Cardiac muscle cell (in vitro differentiated cells and primary cell): ENCODE measurements at places on chromosomes 11 and 22.

DNA sequence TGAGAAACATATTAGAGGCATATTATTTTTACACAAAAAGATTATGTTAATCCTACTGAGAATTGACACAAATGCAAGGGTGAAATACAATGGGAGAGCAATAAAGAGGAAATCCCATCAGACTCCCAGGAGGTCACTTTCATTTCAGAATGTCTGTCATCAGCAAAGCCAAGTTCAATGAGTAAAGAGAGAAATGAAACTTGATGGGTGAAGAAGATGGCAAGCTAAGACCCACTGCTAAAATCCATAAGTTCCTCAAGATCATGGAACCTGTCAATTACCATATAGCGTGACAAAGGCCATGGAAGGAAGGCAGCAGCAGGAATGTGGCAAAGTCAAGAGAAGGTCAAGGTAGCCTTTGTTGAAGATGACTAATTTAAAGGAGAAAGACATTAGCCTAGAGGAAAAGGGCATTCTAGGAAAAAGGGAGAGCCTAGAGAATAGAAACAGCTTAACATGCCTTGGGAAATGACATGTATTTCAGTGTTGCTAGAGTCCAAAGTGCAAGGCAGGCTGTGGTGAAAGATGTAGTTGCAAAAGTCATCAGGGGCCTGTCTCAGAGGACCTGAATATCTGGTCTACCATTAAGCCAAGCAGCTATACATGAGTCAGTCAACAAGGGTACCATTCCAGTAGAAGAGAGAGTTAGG is 43.1 kb downstream of the FAM168A start:
- no peak for DNase-seq

DNA sequence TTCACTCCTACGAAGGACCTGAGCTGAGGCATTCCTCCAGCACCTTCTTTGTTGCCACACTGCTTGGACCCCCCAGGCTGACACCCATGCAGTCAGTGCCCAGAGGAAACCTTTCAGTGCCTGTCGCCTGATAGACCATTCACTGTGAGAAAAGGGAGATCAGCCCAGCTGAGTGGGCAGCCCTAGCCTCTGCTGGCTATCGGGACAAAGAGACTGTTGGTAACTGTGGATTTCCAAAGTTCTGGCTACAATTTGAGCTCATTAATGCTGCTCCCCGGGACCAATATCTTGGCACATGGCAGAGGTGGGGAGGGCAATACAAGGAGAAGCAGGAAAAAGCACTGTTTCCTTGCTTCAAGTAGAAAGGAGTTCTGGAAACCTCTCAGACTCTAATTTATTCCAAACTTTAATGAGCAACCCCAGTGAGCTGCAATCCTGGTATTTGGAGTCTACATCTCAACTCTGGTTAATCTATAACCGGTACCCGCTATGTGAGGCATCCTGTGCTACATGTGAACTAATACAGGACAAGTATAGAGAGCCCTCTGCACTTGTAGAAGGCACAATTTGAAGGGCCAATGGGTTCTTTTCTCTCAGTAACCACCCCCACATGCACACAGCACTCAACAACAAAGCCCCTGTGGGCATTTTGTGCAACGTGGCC is 200.7 kb upstream of the NCAM1 start:
- no peak for DNase-seq

GRCh38 chr22:33415401-33415800 is 357.2 kb upstream of the SYN3 start:
- no peak for DNase-seq

GRCh38 chr11:64183890-64184289 is 2.1 kb upstream of the STIP1 start:
- no peak for DNase-seq

GRCh38 chr22:50190182-50190940 is 4.6 kb downstream of the TRABD start:
- peak; percentile 50 for DNase-seq

DNA sequence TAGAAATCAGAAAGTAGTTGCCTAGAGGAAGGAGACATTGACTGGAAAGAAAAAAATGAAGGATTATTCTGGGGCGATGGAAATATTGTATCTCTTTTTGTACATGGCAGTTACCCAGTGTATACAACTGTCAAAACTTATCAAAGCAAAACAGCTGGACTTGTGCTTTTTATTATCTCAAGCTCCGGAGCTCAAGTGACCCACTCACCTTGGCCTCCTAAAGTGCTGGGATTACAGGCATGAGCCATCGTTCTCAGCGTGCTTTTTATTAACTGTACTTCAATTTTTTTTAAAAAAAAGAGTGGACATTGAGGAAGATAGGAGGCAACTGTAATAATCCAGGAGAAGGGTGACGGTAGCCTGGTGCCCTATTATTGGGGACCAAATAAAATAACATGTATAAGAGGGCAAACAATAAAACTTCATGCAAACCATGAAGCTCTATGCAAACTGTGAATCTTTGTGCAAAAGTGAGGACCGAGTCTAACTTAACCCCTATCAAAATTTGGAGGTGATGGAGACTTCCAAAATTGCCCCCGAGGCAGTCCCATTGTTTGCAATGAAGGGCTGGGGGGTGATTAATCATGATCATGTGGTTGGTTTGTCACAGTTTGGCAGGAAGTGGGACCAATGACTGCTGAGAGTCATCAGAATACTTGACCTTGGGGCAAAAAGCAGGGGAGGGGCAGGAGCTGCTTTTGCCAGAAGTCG is 23.5 kb downstream of the FZD4 start:
- no peak for DNase-seq

DNA sequence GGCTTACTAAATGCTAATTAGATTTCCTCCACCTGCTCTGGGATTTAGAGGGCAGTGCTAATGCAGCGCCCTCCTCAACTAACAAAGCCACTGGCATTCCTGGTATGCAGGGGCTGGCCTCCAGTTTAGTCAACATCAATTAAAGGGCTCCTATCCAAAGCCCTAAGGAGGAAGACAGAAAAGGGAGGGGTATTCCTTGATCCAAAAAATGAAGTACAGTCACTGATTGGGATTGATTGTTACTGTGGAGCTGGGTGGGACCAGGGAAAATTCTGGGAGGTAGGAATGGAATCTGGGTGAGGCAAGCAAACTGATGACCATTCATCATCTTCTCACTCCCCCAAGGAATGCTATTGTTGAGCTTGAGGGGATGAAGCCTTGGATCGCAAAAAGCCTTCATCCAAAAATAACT is 52.2 kb downstream of the GAB2 start:
- peak; percentile 57 for DNase-seq

GRCh38 chr11:3341298-3341697 is 37.6 kb downstream of the ZNF195 start:
- peak; percentile 41 for DNase-seq

GRCh38 chr11:100847696-100848216 is 160.7 kb downstream of the ARHGAP42 start:
- DNase-seq = no peak

GRCh38 chr22:22856364-22856763 is 31.3 kb upstream of the IGLL5 start:
- DNase-seq = no peak

DNA sequence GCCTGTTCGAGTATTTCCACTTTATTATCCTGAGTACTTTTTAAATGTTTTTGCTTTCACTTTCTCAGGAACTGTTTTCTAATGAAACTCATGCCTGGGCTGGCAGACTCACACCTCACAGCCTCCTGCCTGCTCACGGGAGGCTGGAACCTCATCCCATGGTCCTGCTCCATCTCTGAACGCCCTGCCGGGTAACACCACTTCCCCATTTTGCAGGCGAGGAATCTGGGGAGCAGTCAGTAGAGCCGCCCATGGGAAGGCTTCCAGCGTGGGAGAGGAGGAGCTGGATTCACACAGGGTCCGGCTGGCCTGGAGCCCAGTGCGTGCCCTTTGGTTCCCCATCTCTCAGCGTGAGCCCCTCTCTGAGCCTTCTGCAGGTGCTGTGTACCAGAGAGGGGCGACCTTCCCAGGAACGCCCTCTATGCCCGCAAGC is 53.6 kb downstream of the SCUBE1 start:
- no peak for DNase-seq

DNA sequence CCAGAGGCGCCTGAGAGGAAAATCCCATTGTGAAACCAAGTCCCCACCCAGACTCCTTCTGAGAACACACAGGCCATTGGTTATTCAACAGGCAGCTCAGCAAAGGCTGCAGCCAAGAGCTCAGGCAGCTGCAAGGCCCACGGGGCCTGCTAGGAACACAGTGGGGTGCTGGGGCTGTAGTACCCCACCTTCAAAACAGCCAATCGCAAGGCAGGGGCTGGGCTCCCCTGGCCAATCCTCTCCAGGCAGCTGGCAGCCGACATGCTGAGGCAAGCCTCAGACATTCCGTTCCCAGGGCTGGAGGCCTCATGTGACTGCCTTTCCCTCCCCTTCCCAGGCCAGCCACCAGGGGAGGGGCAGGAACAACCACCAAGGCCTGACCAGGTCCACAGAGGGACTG is 6.6 kb downstream of the PRODH start:
- DNase-seq = no peak

DNA sequence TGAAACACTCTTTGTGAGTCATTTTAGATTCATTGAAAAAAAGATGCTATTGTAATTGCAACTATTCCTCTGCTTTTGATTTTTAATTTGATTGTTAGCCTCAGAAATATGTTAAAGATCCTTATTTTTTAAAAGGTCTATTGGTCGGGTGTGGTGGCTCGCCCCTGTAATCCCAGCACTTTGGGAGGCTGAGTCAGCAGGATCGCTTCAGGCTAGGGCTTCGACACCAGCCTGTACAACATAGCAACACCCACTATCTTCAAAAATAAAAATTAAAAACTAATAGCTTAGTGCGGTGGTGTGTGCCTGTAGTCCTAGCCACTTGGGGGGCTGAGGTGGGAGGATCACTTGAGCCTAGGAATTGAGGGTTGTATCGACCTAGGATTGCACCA is 71.9 kb upstream of the MYO18B start:
- no peak for DNase-seq

DNA sequence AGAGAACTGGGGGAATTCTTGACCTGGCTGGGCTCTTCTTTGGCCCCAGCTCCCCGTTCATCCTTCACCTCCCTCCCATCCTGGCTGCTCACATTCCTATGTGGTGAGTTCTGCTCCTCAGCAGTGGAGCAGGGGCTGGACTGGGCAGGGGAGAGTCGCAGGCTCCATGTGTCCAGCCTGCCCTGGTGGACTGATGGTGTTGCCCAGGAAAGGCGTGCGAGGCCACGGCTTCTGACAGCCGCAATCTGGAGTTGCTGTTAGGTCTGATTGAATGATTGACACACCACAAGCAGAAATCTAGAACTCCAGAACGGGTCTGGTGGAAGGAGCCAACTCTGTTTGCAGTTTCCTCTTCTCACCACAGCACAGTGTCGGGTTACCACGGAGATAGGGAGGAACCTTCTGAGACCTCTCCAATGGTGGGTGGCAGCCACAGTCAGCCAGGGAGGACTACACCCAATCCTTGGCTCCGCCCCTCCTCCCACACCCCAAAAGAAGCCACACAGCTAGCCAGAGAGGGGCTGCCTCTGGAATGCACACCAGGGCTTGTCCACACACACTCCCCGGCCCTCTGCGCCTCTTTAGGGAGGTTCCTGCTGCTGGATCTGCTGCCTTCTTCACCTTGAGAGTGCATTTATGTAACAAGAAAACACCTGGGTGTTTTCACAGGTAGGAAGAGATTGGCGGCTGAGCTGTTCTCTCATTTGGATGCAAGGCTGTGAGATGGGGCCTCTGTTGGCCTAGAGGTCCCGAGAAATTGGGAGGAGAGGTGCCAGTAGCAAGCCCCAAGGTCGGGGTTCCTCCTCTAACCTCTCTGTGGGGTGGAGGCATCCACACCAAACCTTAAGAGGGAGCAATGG is 56.4 kb upstream of the CD44 start:
- peak; percentile 75 for DNase-seq

DNA sequence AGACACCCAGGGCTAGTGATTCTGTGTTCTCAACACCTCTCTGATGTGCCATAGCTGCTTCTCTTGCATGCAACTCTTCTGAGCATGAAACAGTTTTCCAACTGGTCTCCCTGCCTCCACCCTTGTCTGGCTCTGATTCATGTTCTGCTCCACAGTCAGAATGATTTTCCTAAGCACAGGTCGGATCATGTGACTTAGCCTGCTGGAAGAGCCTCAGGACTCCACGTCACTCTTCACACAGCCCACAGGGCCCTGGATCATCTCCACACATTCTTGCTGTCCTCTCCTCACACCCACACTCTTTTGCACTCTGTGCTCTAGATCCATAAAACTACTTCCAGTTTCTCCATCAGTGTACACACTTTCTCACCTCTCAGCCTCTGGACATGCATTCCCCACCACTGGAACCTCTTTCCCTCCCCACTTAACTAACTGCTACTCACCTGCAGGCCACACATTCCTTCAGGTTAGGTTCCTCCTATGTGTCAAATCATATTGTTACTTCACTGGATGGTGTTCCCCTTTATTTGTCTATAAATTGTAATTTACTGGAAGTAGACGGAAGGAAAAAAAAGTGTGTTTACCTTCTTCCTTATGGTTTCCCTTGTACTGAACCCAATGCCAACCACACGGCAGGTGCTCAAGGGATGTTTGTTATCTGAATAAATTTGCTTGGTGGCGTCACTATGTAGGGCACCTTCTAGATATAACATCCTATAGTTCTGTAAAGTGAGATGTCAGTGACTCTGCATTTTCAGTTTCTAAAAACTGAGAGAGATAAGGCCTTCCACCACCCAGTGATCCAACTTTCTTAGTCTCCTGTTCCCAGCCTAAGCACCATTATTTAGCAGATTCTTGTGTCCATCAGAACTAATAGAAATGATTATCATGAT is 133.7 kb downstream of the ETS1 start:
- no peak for DNase-seq

DNA sequence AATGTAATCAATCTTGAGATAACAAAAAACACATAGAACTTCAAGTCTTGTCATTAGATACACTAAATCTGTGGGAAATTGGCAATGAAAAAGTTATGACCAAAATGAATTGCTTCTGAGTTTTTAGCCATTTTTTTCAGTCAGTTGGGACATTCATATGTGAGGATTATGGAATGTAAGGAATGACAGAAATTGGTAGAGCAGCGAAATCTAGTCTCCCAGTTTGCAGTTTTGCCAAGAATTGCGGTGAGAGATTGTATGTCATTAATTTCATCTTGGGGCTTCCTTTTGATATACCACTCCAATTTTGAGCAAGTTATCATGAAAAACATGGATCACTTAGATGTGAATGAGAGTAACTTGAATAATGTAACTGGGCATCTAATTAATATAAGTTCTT is 49.9 kb downstream of the SIK2 start:
- no peak for DNase-seq

GRCh38 chr11:37104380-37104779 is 506.3 kb upstream of the RAG2 start:
- DNase-seq = peak; percentile 1

DNA sequence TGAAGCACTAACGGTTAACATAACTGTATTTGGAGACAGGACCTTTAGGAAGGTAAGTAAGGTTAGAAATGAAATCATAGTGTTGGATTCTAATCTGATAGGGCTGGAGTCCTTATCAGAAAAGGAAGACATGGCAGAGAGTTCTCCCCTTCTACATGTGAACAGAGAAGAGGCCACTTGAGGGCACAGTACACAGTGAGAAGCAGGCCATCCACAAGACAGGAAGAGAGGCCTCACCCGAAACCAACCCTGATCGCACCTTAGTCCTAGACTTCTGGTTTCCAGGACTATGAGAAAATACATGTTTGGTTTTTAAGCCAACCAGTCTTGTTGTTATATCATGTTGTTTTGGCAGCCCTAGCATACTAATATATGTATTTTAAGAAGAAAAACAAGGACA is 170.0 kb downstream of the LRRC4C start:
- DNase-seq = no peak
